ENCODE measurements at places on chromosomes 4 and X.

DNA sequence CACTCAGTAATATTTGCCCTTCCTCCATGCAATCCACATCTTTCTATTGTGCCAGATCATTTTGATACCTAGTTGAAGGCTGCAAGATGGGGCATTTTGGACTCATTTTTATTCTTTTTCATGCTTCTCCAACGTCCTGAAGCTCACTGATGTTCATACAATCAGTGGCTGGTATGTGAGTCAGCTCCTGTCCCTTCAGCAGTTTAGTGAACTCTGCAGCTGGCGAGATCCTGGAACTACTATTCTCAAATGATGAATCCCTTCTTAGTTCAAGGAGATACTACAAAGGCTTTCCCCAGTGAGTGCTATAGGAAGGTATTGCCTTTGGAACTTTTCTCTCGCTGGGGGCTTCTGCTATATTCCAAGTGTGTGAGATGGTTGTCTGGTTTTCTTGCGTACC is 9.6 kb upstream of the CCDC149 start:
- DNase-seq, result no peak

DNA sequence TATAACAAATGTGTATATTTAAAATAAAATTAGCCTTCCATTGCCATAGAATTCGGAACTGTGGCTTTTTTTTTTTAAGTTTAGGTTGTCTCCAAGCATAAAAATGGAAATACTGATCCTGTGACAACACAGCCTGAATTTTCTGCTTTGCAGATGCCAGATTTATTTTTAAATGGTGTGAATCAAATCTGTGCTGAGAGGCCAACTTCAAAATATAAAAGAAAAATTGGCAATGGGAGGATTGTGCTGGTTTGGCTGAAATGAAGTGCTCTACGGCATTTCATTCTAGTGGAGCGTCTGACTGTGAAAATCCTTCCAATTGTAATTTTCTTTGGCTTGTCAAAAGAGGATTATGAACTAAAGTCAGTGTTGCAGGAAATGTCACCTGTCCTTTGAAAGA is 580.3 kb upstream of the ZFP42 start:
- no peak for DNase-seq

- no peak for DNase-seq
These were observed 564.5 kb downstream of the TRAM1L1 start for GRCh38 chr4:116520886-116521285.

DNA sequence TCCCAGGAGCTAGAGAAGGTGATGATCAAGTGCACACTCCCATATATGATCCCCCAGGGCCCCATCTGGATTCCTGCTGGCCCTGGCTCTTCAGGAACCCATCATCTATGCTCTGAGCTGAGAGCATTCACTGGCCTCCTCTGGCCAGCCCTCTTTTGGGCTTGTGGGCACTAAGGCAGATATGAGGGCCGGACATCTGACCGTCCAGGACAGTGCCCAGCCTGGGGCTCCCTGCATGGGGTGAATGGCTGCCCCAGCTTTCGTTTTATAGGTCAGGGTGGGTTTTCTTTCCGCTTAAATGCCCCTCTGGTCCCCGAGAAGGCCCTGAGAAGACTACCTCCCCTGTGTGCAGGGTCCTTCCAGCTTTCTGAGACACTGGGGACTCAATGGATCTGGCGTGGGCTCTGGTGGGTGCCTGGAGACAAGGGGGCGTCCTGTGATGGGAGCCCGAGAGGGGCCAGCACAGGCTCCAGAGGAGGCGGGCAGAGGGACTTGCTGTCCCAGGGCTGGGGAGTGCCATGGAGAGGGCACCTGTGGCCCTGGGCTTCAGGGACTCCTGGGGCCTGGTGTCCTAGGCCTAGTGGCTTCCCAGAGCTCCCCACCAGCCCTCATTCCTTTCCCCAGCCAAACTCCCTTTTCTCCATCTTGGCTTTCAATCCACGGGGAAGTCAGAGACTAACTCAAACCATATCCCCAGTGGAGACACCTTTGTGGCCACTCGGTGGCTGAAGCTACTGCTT is 39.5 kb upstream of the GRPEL1 start:
- no peak for DNase-seq

DNA sequence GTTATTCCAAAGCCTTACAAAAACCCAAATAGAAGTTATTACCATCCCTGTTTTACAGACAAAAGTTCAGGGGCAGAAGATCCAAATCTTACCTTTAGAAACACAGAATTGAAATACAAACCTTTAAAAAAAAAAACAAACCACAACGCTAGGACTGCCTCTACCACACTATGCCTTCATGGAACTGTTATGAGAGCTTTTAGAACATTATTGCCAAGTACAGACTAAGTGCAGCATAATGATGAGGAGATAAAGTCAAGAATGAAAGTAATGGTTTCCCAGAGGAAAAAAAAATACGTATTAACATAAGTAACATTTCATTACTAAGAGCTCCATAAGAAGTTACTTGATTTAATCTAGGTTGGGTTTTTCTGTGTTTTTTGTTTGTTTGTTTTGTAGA is 34.3 kb downstream of the TSPAN5 start:
- no peak for DNase-seq

DNA sequence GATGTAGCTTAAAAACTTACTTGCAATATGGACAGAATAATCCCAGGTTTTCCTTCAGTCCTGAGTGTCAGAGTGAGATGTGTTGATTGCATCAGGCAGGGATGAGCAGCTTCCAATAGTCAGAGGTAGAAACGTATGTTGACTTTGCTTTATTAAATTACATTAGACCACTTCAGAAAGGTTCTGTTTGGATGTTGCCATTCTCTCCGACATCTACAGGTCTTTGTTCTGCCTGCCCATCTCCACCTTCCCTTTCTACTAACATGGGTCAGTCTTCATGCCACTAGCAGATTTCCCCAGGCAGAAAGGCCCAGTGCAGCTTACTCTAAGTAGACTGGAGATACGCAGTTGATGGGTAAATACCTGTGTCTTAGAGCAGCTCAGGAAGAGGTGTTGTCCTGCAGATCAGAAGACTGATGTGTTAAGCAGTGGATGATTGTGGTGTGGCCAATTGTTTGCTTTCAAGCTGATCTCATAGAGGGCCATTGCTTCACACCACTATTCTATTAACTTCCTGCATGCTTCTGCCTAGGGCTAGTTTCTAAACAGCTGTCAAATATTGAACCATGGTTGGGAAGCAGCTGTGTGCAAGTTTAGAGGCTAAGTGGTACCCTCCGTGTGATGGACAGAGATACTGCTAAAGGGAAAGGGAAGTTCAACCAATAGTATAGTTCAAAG is 1.8 kb downstream of the FRMPD4 start:
- DNase-seq, result no peak

DNA sequence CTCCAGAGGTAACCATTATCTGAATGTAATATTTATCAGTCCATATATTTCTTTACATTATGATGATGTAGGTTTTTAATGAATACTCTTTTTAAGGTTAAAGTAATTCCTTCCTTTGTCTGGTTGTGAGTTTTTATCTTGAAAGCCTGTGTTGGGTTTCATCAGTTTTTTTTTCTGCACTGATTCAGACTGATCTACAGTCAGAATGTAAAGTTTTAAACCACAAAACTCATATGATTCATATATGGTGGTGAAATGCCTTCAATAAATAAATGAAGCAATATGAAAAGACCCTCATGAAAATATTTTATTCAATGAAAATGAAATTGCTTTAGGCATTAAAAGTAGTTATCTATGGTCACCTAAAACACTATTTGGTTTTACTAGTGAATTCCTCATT is 47.1 kb downstream of the SORBS2 start:
- no peak for DNase-seq

- no peak for DNase-seq
These were observed 110.8 kb upstream of the SHOX start for GRCh38 chrX:519741-520140.

- DNase-seq, result no peak
These were observed 24.8 kb downstream of the CCNI start for GRCh38 chr4:77050962-77051361.

DNA sequence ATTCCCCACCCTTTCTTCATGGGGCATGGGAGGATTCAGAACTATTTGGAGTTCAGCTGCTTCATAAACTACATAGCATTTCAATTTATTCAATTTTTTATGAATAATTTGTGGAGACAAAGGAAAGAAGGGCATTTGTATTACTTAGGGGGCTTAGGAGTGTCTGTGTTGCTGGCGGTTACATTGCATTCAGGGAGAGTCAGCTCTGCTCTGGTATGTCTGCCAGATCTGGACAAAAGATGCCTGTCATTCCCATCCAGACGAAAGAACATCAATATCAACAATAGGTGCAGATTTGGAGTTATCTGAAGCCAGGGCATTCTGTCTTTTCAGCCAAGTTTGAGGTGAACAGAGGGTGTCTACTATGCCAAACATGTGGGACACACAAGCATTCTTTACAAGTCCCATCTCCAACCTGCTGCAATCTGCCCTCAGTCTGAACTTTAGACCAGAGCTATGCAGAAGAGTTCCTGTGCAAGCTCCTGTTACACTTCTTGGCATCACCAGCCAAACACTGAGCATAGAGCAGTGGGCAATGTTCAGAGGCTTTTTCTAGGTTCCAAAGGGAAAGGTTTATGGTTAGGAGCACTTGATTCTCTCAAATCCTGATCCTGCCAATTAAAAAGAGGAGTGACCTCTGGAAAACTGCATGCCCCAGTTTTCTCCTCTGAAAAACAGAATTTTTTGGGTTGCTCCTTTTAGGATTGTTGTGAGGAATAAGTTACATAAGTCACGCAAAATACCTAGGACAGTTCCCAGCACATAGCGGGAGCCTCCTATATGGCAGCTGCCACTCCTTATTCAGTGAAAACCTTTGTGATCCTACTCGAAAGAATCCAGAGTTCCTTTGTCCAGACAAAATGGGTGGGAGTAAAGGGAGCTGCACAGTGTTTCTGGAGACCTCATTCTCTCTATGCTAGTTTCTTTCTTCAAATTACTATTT is 719.5 kb upstream of the SLIT2 start:
- no peak for DNase-seq

GRCh38 chrX:44536198-44536597 is 6.5 kb downstream of the FUNDC1 start:
- no peak for DNase-seq

DNA sequence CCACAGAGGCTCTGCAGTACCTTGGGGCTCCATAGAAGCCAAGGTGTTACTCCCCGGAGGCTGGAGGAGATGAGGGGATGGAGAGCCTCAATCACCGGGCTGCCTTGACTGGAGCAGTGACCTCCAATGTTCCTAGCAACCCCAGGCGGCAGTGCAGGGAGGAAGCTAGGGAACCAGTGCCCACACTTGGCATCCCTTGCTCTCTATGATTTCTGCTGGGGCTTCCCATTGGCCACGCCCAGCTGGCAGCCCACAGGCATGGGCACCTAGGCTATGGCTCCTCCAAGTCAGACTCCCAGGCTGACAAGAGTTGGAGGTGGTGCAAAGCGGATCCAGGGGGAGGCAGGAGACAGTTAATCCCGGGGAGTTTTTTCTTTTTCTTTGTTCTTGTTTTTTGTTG is 229.7 kb downstream of the EVC2 start:
- DNase-seq, result no peak

DNA sequence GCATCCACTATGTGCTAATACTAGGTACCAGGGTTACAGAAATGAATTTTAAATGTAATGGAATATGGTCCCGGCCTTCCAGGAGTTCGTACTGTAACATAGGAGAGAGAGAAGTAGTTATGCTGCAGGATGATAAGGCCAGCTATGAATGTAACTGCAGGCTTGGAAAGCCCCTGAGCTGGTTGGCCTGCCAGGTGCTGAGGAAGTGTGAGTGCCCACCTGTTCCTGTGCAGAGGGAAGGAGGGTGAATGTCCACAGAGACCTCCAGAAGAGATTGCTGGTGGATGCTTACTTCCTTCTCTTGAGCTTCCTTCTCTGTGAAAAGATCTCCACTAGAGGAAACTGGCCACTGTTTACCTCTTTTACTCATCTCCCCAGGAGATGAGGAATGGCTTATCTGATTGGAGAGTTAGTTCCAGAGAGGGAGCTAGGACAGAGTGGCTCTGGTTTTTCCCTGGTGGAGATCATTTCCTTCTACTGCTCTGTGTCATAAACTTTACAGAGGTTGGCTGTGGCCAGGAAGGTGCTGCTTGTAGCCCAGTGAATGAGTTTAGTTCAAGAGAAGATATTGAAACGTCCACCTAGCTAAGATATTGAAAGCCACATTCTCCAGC is 114.0 kb upstream of the LNX1 start:
- DNase-seq, result no peak

GRCh38 chr4:142449771-142450373 is 396.2 kb downstream of the INPP4B start:
- DNase-seq, result no peak

- DNase-seq, result no peak
These were observed 959.7 kb upstream of the LCORL start for GRCh38 chr4:18981234-18981615.

GRCh38 chr4:30182786-30183185 is 537.4 kb upstream of the PCDH7 start:
- no peak for DNase-seq

DNA sequence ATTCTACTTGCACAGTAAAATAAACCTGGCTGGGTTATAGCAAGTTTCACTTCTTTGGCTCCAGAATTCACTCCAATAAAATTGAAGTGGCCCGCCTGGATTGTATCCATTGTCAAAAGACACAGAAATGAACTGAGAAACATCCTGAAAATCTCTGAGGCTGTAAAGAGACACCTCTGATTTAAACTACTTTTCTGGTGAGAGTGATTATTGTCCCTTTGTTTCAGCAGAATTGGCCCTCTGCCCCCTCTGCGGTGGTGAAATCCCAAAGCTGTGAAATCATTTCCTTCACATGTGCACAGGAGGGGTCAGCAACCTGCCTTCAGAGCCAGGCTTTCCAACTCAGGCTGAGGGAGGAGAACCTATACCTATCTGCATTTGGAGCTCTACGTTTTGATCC is 23.0 kb downstream of the GAB3 start:
- peak; percentile 27 for DNase-seq

- no peak for DNase-seq
These were observed 79.5 kb upstream of the IRF2 start for GRCh38 chr4:184553891-184554290.

GRCh38 chr4:128823025-128823661 is 13.6 kb downstream of the JADE1 start:
- DNase-seq, result no peak

DNA sequence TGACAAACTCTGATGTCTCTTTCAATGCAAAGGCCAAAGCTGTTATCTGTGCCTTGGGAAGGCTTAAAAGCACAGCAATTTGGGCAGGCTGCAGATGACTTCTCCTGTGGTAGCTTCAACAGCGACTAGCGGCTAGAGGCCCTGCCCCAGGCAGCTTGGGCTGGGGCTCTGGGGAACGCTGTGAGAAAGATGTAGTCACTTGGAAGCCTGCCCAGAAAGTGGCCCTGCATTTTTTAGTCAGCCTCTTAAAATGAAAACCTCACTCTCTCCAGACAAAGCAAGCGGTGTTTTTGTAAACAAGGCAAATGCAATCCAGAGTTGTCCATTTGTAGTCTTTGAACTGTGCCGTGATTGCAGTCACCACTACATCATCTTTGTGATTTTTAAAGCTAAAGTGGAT is 27.5 kb downstream of the PCYT1B start:
- no peak for DNase-seq

- DNase-seq, result no peak
These were observed 133.3 kb downstream of the COL25A1 start for GRCh38 chr4:109169170-109169569.

- no peak for DNase-seq
These were observed 281.3 kb downstream of the C4orf33 start for GRCh38 chr4:129377131-129377845.

Measured in GF-D8 (cell line).